ENCODE measurements at places on chromosomes 2 and 18.
A peak's percentile ranks its signal among the peaks of the same experiment; 100 is the strongest.

- no peak for DNase-seq
Observed at GRCh38 chr18:24974431-24974830, 377.5 kb downstream of the ZNF521 start.

DNA sequence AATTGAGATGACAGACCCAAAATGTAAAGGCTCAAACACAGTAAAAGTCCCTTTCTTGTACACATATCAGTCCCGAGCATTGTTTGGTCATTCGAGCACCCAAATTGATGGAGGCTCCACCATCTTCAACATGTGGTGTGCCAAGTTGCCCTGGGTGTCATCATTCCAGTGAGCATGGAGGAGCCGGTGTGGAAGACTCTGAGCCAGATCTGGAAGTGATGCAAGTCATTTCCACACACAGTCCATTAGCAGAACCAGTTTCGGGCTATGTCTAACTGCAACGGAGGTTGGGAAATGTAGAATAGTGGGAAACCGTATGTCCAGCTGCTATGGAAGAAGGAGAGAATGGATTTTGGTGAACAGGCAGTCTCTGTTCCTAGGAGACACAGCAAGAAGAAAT is 40.9 kb upstream of the BZW1 start:
- DNase-seq: no peak

GRCh38 chr2:140842110-140842509 is 1288.7 kb downstream of the LRP1B start:
- DNase-seq: peak; percentile 2

DNA sequence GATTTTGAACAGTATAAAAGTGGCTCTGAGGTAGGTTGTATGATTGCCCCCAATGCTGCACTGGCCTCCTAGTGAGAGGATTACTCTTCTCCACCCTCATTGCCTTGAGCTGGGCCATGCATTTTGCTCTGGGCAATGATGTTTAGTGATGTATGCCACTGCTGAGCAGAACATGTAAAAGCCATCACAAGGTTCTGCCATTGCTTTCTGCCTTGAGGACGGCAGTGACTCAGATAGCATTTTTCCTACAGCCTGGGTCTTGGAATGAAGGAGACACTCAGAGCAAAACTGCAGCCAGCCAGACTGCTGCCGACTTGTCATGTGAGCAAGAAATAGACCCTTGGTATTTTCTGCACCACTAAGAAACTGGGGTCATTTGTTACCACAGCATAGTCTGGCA is 27.6 kb downstream of the GPATCH11 start:
- DNase-seq: no peak

DNA sequence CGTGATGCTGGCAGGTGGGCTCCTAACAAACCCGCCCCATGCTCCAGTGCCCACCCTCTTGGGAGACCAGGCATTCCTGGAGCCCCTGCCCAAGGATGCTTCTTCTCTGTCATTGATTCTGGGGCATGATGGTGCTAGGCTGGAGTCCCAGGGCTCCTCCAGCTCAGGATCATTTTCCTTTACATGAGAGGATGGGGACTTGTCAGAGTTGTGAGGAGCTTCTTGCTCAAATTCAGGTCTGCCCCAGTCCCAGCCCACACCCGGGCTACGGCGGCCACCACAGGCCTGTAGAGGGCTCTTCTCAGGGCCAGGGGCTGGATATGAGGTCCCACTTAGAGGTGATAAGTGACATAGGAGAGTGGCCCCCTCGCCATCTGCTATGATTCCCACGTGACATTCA is 141.1 kb upstream of the COPS8 start:
- DNase-seq: no peak

DNA sequence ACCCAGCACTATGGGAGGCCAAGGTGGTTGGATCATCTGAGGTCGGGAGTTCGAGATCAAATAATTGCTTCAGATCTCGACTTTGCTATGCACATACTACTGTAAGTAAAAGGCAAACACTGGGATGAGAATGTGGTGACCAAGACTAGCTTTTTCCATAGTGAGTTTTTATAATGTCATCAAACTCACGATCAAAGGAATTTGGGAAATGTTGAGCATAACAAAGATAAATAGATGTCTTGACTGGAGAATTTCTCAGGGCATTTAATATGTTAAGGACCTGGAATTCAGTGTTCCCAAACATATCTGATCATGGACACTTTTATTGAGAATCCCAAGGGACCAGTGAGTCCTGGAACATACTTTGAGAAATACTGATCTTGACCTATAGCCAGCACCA is 205.6 kb downstream of the ARHGAP15 start:
- DNase-seq: no peak

- DNase-seq: no peak
Observed at GRCh38 chr18:43570593-43570992, 293.3 kb upstream of the SYT4 start.

- no peak for DNase-seq
Observed at GRCh38 chr2:153495725-153496124, 17.2 kb upstream of the RPRM start.

DNA sequence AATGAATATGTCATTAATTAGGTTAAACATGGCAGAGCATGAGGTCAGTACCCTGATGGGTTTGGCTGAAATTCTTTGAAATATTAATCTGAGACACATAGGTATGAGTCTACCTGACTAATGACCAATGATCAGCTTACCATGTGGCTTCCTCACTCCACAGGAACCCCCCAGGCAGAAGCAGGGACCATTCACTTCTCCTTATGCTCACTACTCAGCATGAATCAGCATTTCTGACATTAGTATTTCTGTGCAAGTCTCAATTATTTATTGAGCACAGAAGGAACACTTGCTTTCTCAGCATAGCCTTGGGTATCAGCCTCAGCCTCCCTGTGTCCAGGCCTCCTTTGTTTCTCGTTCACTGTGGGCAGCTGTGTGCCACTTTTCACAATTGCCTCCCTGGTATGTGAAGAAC is 9.3 kb upstream of the KCNE4 start:
- no peak for DNase-seq

All from NCI-H446 treated with DMSO at 0.1 percent for 48 hours (cell line).